Activated gamma-delta T cell (primary cell): ENCODE measurements at places on chromosomes 7 and 10.

- no peak for DNase-seq
Measured at GRCh38 chr10:23100331-23101030, 5.1 kb downstream of the MSRB2 start.

GRCh38 chr10:3045471-3046209 is 21.7 kb upstream of the PFKP start:
- DNase-seq = no peak

DNA sequence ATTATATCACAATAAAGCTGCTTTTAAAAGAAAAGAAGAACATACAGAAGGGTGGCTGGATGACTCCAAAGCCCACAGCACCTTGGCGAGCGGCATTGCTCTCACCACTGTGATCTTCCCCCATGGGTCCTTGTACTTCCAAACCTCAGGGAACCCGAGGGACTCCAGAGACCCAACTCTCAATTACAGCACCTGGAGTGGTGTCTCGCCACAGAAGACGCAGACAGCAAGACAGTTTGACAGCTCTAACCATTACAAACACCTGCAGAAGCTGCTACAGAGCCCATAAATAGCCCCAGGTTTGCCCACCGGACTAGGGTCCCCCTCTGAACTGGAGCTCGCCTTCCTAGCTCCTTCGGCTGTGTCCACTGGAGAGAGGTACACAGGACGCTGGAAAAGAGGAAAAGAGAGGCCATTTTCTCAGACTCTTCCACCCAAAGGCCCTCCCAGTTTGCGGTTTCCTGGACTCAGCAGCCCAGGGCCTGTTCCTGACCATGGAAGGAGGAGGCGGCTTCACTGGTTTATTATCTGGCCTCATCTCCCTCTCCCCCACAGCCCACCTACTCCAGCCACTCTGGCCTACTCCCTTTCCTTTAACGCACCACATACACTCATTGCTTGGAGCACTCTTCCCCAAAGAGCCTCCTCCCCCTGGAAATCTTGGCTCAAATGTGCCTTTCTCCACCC is 1.9 kb downstream of the PIK3AP1 start:
- no peak for DNase-seq

DNA sequence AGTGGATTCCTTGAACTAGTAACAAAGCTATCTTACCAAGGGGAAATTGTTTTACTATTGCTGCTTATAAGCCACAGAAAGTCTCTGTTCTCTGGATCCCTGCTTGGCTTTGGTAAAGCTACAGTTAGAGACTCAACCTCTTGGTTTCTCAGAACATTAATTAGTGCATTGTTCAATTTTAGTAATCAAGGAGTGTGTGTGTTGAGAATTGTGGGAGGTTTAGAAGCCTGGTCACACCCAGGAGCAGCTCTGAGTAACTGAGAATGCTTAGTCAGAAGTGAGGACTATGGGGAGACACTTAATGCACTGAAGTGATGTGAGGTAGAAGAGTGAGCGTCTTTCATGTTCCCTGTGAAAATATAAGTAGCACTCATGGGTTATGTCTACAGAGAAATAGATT is 8.2 kb upstream of the ACTA2 start:
- no peak for DNase-seq

GRCh38 chr7:901388-902154 is 25.2 kb downstream of the GET4 start:
- no peak for DNase-seq

DNA sequence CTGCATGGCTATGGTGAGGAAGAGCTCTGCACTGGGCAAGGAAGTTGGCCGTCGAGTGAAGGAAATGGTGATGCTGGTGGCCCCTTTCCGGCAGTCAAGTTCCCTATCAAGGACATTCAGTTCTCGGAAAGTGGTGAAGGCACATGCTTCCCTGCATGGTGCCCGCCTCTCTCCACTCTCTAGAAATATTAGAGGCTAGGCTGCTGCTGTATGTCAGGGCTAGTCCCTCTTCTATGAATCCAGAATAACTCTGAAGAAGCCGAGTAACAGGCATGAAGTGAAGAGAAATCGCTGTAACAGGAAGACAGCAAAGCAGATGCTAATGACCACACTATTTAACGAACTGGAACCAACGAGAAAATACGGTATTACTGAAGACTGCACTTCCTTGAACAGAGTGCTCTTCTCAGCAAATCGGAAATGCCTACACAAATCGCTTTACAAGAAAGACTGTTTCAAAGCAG is 5.4 kb downstream of the IDI1 start:
- no peak for DNase-seq

GRCh38 chr10:28997734-28998133 is 291.1 kb upstream of the LYZL1 start:
- no peak for DNase-seq

DNA sequence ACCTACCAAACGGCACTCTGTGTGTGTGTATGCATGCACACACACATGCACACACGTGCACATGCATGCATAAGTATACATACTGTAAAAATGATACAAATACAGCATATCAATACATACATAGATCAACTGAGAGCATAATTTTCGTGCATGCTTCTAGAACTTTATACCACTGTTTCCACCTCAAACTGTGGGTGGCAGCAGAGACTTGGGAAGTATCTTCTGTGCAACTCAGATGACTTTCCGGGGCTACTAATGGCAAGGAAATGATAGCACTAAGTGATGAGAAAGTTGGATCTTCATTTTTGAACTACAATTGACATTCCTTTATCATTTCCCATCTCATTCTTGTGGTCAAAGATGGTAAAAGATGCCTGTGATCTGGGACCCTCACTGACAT is 570.7 kb downstream of the REEP3 start:
- no peak for DNase-seq

- no peak for DNase-seq
Measured at GRCh38 chr7:112362731-112363131, 87.5 kb upstream of the IFRD1 start.

GRCh38 chr7:40182452-40182851 is 47.6 kb downstream of the SUGCT start:
- DNase-seq = no peak

DNA sequence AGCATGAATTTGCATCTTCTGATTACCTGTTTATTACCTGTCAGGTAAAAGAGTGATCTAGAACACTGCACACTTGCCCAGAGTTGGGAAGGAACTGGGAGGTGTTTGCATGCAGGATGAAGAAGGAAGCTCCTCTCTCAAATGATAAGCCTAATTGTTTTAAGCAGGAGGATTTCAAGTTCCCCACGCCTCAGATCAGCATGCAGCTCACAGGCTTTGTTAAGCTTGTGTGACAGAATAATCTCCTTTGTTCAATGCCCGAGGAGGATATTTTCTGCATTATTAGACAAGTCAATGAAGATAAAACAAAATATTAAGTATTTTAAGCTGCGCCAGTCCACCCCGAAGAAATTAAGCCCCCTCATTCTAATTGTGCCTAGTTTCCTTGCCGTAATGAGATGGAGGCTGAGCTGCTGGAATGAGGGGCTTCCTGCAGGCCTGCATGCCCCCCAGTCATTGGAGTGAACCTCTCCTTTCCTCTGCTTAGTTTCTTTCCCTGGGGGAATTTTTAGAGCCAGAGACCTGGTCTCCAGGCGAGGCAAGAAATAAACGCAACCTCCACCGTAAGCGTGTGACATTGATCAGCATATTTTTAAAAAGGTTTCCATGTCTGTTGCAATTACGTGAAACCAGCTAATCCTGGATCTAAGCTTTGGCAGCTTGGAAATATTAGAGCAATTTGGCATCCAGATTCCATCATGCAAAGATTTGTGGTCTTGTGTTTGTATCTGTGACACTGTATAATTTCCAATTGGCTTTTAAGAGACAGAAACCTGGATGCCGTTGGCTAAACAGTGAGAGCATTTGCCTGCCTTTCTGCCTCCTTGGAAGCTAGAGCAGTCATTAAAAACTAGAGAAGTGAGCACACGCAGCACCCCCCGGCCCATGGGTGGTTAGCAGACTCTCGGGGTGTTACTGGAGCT is 376.0 kb downstream of the GALNT17 start:
- DNase-seq = no peak

DNA sequence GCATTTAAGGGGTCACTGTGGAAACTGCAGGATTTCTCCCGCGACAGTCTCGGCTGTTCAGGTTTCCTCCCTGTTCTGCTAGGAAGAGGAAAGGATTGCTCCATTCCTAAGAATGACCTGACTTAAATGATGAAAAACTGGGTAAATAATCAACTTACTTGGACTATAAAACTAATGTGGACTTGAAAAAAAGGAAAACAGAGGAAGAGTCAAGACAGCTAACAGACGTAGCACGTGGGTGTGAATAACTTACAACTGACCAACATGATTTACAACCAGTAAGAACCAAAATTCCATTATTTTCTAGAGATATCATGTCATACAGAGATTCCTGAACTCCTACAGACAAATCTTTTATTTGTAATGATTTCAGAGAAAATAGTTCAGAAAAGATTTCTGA is 93.8 kb downstream of the ADAM12 start:
- no peak for DNase-seq
